ENCODE measurements at places on chromosomes 3 and 15.

GRCh38 chr15:78179286-78179840 lies 30.2 kb downstream of the IDH3A start:
- DNase-seq, result no peak

DNA sequence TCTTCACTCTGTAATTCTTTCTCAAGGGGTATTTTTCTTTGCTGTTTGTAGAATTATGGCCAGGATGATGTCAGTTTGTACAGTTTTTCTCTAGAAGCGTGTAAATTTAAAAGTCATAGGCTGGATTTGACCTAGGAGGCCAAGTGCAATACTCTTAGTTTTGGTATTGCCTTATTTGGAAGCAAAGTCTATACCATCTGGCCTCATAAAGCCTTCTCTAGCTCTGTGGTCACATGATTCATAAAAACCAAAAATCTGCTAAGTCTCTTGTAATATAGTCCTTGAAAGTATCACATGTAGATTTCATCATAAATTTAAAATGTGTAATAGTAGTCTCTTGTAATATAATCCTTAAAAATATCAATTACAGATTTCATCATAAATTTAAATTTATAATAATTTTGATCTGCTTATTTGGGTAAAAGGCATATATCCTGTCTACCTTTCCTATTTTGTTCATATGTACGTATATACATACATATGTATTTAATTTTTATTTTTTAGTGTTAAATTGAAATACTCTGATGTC lies 25.6 kb downstream of the TEX9 start:
- no peak for DNase-seq

- DNase-seq, result peak; percentile 63
These were observed 570 bp upstream of the NEDD4 start for GRCh38 chr15:55993804-55994560.

GRCh38 chr15:39320886-39321285 lies 260.0 kb upstream of the THBS1 start:
- DNase-seq, result no peak

DNA sequence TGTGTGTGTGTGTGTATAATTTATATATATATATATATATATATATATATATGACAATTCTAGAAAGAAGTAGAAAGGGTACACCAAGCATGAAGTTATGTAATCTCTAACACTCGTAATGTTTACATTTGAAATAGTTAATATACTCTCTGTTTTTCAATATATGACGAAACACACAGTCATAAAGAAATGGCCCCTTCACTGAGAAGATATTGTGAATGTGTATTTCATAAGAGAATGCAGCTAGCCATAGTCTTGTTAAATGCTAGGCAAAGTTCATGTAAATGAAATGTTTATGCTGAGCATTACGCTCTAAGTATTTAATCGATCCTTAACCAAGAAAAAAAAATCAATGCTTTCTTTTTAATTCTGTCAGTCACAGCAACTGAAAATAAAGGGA lies 154.7 kb upstream of the TSPAN3 start:
- no peak for DNase-seq

GRCh38 chr3:53213276-53213675 lies 42.5 kb downstream of the TKT start:
- DNase-seq, result no peak

- DNase-seq, result no peak
These were observed 269.8 kb downstream of the SV2B start for GRCh38 chr15:91369823-91370222.

- DNase-seq, result no peak
These were observed 175.2 kb upstream of the ZPLD1 start for GRCh38 chr3:102259663-102260062.

- peak; percentile 70 for DNase-seq
These were observed 28.5 kb downstream of the PTPRG start for GRCh38 chr3:61589856-61590255.

- DNase-seq, result no peak
These were observed 271.0 kb upstream of the GADL1 start for GRCh38 chr3:31165399-31165860.

DNA sequence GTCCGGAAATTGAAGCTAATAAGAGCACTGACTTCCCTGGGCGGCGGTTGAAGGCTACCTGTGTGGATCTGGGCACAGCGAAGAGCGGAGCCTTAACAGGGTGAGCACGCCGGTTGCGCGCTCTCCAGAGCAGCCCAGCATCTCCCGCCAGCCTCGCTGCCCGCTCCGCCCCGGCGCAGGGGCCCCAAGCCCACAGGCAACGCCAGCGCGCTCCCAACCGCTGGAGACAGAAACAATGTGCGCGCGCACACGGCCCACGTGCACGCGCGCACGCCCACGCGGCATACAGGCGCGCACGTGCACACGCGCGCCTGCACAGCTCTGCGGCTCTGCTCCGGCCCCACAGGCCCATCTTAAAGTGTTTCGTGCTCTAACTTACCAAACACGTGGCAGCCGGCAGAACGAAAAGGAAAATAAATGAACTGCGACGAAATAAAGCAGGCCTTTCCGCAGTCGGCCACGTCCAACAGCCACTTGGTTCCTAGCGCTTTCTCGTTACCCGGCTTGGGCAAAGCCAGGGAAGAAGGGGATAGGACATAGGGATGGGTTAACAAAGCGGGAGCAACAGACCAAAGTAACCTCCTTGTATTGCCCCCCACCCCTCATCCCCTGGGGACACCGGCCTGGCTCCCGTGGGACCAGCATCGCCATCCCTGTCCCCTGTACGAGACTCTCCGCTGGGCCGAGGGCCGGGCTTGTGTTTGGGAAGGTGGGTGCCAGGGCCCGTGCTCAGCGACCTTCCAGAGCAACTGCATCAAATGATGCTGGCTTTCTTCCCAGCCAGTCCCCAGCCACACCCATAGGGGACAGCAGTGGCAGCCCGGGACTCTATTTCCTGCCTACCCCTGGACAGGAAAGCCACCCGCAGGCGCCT lies 203.7 kb downstream of the ABHD5 start:
- no peak for DNase-seq

- no peak for DNase-seq
These were observed 56.8 kb downstream of the GASK1A start for GRCh38 chr3:43035801-43036365.

DNA sequence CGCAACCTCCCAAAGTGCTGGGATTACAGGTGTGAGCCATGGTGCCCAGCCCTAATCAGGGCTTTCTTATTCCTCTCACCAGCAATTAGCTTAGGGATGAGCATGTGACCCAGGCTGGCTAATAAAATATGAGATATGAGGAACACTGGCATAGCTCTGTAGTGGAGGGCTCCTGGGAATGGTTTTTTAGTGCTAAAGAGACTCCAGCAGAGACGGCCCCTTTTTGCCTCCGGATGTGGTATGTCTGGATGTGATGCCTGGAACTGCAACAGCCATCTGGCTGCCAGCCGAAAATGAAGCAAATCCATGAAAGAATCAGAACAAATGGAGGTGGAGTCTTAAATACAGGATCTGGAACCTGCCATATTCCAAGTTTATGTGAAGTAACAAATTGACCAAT lies 69.1 kb upstream of the MAGI1 start:
- DNase-seq, result no peak

DNA sequence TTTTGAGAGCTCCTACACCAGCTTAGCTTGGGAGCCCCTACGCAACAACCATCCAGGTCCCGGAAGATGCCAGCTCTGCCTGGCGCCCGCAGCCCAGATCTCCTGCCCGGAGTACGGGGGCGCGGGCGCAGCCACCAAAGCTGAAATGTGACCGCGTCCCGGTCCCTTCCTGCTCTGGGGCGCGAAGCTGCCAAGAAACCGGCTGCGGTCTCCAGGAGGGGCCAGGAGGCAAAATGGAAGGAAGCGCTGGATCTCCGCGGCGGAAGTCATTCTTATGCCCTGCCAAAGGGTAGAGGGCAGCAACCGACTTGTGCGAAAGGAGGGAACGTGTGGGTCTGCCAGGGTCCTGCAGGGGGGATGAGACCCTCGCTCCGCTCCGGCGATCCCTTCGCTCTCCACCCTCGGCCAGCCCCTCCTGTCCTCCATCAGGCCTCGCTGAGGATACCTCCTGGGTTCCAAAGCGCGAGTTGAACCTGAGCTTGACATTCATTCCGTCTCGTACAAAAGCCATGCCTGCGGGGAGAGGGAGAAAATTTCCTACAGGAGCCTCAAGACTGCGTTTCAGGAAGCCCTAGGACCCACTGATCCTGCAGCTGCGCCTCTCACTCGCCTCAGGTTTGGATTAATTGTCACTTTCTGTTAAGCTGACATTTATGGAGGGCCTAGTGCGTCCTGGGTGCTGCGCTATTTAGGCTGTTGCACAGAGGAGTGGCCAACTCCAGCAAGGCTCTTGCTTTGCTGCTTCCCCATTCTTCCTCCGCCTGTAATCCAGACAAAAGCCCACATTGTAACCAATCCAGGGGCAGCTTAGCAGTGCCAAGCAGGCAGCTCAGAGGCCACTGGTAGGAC lies 98.3 kb upstream of the VGLL3 start:
- peak; percentile 87 for DNase-seq

GRCh38 chr3:41751597-41751996 lies 210.3 kb downstream of the ULK4 start:
- no peak for DNase-seq

GRCh38 chr15:70126362-70126761 lies 28.6 kb upstream of the TLE3 start:
- no peak for DNase-seq

DNA sequence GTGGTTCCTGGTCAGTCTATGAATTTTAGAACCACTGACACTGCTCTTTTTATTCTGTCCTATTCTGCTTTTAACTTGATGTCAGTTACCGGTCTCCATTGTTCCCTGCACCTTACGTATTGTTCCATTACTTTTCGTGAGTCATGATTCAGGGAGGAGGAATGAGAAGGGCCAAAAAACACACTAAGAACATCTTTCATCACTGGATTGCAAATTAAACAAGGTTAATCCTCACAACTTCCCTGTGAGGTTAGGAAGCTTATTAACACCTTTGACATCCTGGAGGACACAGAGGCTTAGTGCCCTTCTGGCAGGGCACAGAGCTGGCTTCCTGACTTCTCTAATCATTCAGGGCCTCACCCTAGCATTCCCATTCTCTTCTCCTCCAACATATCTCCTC lies 227.6 kb upstream of the SATB1 start:
- DNase-seq, result no peak

DNA sequence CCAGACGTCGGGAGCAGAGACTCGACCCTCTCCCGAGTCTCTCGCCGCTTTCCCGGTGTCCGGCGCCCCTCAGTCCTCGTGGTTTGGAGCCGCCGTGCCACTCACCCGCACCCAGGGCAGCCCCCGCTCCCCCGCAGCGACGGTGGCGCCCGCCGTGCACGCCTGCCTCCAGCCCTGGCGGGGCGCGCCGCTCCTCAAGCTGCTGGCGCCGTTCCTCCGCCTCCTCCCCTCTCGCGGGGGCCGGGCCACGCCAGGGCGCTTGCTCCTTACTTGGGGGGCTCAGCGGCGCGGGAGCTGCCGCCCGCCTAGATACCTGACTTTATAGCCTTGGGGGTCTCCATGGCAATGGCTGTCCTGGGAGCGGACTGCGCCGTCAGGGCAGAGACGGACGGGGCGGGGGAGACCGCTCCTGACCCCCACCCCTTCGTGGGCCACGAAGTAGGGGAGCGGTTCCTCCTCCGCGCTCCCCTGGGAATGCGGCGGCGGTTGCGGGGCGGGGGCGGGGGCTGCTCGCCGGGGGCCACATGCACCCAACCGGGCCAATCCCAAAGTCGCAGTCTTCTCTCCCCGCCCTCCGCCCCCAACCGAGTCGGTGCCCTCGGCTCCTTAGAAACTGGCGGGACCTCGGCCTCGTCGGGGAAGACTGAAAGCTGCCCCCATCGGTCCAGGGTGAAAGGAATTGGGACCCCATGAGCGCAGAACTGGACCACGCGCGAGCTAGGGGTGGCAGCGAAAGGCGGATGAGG lies at the start of gene ANKRD63:
Gene ANKRD63, minus strand, starts transcription at position 196 of the 746 bp plus-strand sequence. CDS start 478 bp downstream, outside the sequence.
- no peak for DNase-seq

DNA sequence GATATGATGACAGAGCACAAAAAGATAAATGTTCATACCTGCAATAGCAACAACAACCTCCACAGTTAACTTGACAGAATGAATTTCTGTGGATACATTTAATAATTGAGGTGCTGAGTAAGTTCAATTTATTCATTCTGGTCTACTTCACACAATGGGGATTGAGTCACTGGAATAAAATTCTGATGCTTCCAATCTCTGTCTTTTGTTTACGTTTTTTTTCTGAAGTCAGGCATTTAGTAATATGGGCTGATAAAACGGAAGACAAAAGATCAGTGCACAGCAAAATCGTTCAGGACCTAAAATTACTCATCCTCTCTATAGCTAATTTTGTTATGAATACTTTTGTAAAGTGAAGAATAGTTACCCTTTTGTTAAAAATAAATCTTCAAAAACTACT lies 565.9 kb upstream of the CCDC54 start:
- peak; percentile 53 for DNase-seq

- peak; percentile 91 for DNase-seq
These were observed 21.6 kb upstream of the SLC6A20 start for GRCh38 chr3:45817831-45818522.

GRCh38 chr15:58407236-58407775 lies 24.5 kb upstream of the LIPC start:
- DNase-seq, result no peak

- DNase-seq, result no peak
These were observed 76.0 kb downstream of the SSR3 start for GRCh38 chr3:156478891-156479290.

- no peak for DNase-seq
These were observed 2.0 kb upstream of the TBL1XR1 start for GRCh38 chr3:177199206-177199760.

DNA sequence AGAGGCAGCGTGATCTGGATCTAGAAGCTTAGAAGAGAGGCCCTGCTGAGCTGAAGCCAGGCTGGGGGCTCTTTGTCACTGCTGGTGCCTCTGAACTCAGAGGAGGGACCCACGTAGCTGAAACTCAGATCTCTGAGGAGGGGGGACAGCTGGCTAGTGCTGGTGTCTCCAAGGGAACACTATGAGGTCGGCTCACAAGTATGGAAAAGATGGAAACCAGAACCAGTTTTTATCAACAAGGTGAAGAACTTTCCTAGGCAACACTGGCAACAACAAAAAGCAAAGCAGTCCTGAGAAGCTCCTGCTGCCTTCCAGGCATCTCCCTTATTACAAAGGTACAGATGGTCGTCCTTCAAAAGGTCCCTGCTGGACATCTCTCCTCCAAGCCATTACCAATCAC lies 27.0 kb upstream of the FSTL1 start:
- DNase-seq, result no peak

GRCh38 chr3:172478116-172478515 lies 29.9 kb upstream of the GHSR start:
- no peak for DNase-seq

GRCh38 chr3:67647390-67647878 lies 7.0 kb downstream of the SUCLG2 start:
- peak; percentile 99 for DNase-seq

GRCh38 chr3:42841332-42841731 lies 32.1 kb downstream of the ACKR2 start:
- no peak for DNase-seq

DNA sequence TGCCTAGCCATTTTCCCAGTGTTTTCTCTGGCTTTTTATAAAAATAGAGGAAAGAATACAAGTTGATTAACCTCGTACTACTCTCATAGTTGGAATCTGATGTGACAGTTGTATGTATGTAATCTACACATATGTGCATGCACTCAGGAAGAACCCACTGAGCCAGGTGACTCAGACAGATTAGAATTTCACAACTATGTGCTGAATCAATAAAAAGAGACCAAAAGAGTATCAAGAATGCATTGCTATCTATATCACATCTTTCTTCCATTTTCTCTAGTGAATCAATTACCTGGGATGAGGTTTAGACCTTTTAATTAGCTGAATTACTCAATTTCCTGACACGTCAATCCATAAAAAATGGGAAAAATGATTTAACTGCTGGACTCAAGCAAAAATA lies 319.3 kb upstream of the ATP10A start:
- DNase-seq, result no peak

All from HFFc6 (cell line).